Kidney (tissue), 22 donors: ENCODE measurements at places on chromosomes 1 and 21. TPM values are rescaled to one million over a fixed set of nuclear protein-coding genes. Genes with fewer than 3 reads are reported as not detected.
A peak's percentile ranks its signal among the peaks of the same experiment; 100 is the strongest.

- no peak overlapping the region for H3K4me3 ChIP-seq
- H3K4me1 ChIP-seq = no peaks in the 10 kb centered on the region
- no peaks in the 10 kb centered on the region for H3K27me3 ChIP-seq
- H3K36me3 ChIP-seq = peaks cover 8% of the 10 kb centered on the region
Observed at GRCh38 chr21:37165586-37165985, 92.5 kb downstream of the TTC3 start.

DNA sequence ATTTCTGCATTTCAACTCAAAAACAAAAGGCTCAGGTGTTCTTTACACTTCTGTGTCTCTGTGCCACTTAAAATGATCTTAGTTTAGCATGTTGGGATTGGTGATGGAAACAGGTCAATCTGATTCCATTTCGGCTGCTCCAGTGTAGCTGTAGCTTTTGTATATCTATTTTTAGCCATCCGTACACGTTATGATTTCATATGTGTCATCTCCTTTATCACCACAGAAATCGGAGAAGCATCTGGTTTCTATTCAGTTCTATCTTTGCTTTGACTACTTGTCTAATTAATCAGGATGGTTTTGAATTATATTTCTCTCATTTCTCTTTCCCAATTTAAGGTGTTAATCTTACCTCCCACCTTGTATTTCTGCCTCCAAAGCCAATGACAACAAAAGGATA, 41.1 kb downstream of the RGS21 start:
- no peak overlapping the region for H3K27ac ChIP-seq
- H3K36me3 ChIP-seq = no peaks in the 10 kb centered on the region
- DNase-seq = no peak
- no peaks in the 10 kb centered on the region for H3K4me1 ChIP-seq
- H3K4me3 ChIP-seq = no peak overlapping the region
- H3K27me3 ChIP-seq = no peaks in the 10 kb centered on the region

GRCh38 chr1:25958465-25958864, 39.4 kb downstream of the PAFAH2 start:
- no peak for DNase-seq
- no peaks in the 10 kb centered on the region for H3K27me3 ChIP-seq
- no peak overlapping the region for H3K27ac ChIP-seq

RGS5 gene
- total RNA-seq = 359 TPM

- no peaks in the 10 kb centered on the region for H3K27me3 ChIP-seq
- no peak overlapping the region for H3K27ac ChIP-seq
- peak; percentile 29 for DNase-seq
Observed at GRCh38 chr1:202084791-202085681, 37.7 kb upstream of the GPR37L1 start.

DNA sequence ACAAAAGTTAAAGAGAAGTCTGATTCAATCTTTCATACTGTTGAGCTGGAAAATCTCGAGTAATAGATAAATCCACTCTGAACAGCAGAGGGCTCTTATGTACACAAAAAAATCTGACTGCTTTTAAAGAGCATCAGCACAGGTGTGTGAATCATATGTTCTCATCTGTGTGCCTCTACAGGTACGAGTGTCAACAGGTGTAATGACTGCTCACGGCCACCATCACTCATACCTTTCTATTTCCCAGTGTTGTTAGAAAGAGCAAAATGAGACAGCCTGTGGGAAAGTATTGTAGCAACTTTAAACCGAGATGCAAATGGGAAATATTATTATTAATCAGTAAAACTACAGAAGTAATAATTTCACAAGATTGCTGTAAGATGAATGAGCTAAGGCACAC, 49.0 kb upstream of the SCAF4 start:
- no peaks in the 10 kb centered on the region for H3K4me1 ChIP-seq
- DNase-seq = no peak
- H3K27me3 ChIP-seq = no peaks in the 10 kb centered on the region
- H3K4me3 ChIP-seq = no peak overlapping the region

GRCh38 chr1:230610589-230610988, 31.7 kb upstream of the COG2 start:
- H3K27me3 ChIP-seq = no peaks in the 10 kb centered on the region
- H3K4me3 ChIP-seq = no peak overlapping the region
- DNase-seq = no peak
- H3K36me3 ChIP-seq = no peaks in the 10 kb centered on the region

- DNase-seq = no peak
- no peaks in the 10 kb centered on the region for H3K4me1 ChIP-seq
- no peaks in the 10 kb centered on the region for H3K36me3 ChIP-seq
- H3K27me3 ChIP-seq = no peaks in the 10 kb centered on the region
- H3K4me3 ChIP-seq = no peak overlapping the region
Observed at GRCh38 chr1:11525516-11525915, 46.6 kb downstream of the DISP3 start.

DNA sequence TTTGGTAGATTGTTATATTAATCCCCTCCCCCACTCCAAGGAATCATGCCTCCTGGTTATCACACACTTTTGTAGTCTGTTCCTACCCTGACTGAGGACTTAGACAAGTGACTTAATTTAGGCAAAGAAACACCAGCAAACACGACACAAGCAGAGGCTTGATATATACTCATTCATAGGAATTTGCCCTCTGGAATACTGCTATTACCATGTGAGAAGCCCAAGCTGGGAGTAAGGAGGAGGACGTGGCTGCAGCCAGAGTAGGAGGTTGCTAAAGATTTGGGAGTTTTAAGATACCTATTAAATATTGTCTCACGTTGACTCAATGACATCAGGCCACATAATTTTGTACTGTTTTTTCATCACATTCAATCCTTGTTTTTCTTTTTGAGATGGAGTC, 100.2 kb downstream of the LRRC53 start:
- H3K36me3 ChIP-seq = no peaks in the 10 kb centered on the region
- no peak overlapping the region for H3K4me3 ChIP-seq
- H3K27me3 ChIP-seq = no peaks in the 10 kb centered on the region
- no peak overlapping the region for H3K27ac ChIP-seq
- H3K4me1 ChIP-seq = no peaks in the 10 kb centered on the region

GRCh38 chr1:170306948-170307347, 161.2 kb downstream of the NTMT2 start:
- DNase-seq = no peak
- H3K4me3 ChIP-seq = no peak overlapping the region
- H3K4me1 ChIP-seq = no peaks in the 10 kb centered on the region
- no peaks in the 10 kb centered on the region for H3K36me3 ChIP-seq

DNA sequence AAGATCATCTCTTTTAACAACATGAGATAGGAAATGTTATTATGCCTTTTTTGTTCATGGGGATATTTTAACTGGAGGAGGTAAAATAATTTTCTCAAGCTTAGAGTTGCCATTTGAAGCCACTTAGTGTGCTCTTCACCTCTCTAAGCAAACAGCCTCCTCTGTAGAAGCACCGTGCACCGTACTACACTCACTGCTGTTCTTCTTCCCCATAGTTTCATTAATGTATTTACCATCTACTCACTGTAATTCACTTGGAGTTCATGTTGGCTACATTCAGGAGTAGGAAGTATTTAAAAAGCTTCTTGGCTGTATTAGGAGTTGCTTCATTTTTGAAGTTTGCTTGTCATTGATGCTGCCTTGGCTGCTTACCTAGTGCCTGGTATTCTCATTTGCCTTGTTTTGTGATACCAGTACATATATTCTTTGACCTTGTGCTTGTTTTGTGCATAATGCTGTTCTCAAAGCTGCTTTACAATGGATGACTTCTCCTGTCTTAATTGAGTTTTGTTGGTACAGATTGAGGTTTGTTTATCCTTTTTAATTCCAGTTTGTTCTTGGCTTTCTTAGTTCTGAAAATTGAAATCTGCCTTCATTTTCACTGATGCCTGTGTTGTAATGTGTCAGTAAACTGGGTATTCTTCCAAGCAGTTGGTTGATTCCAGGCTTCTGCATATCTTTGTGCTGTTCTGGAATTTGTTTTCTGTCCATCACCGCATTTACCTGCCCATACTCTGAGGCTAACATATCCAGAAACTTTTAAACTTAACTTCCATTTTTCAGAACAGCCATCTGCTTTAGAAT, 240.4 kb downstream of the HMCN1 start:
- no peak overlapping the region for H3K27ac ChIP-seq
- no peaks in the 10 kb centered on the region for H3K27me3 ChIP-seq
- no peak for DNase-seq
- H3K4me3 ChIP-seq = no peak overlapping the region
- no peaks in the 10 kb centered on the region for H3K36me3 ChIP-seq

MR1 gene
- 29.3 TPM for total RNA-seq

DNA sequence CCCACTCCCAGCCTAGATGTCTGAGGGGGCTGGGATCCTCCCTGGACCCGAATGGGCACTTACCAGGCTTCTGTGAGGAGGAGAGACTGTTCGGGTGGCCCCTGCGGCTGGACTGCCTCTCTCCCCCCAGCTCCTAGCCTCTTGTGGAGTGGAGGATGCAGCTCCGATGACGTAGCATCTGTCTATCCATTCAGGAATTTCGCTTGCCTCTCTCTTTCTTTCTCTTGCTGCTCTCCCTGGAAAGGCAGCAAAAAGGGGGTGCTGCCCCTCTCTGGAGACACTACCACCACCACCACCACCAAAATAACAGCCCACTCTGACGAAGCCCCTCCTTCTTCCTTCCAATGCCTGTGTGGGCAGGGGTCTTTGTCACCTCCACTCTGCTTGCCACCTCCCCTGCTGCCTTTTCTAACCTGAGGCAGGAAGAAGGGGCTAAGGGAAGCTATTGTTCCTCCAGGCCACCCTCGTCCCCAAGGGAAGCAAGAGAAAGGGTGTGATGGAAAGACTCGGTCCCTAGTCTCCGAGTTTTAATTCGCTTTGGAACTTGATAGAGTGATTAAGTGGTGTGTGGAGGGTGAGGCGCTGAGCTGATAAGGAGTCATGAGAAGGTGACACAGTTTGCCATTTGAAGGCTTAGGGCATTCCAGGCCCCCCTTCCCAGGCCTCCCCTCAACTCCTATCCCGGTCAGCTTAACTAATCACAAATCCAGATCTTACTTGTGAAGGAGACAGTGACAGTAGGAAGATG, 60.5 kb downstream of the RHBG start:
- H3K4me3 ChIP-seq = no peak overlapping the region
- no peaks in the 10 kb centered on the region for H3K36me3 ChIP-seq
- DNase-seq = no peak
- H3K4me1 ChIP-seq = no peaks in the 10 kb centered on the region
- H3K27ac ChIP-seq = no peak overlapping the region
- H3K27me3 ChIP-seq = peaks cover 73% of the 10 kb centered on the region

KRTAP13-2 gene
- not detected for total RNA-seq

FAM177B gene
- total RNA-seq = 1.1 TPM
